Motor neuron (in vitro differentiated cells): ENCODE measurements at places on chromosomes 3 and 15. TPM values are rescaled to one million over a fixed set of nuclear protein-coding genes. Genes with fewer than 3 reads are reported as not detected.

TGM5 gene
- total RNA-seq = 0.10 TPM in 1 of 2 replicates, not detected in the other

STOML1 gene
- 12.5 and 13.8 TPM in 2 replicates for total RNA-seq

UROC1 gene
- 0.34 and 0.38 TPM in 2 replicates for total RNA-seq

RTP4 gene
- 0.28 and 0.49 TPM in 2 replicates for total RNA-seq

AADACL2 gene
- total RNA-seq = 2.8 and 3.0 TPM in 2 replicates

- no peak for ATAC-seq
These were observed 77.9 kb upstream of the SPRED1 start for GRCh38 chr15:38174691-38175090.

GRCh38 chr3:67569324-67569723 is 85.1 kb downstream of the SUCLG2 start:
- no peak for ATAC-seq

- ATAC-seq = no peak
These were observed 176.2 kb upstream of the TPM1 start for GRCh38 chr15:62866366-62866765.

DNA sequence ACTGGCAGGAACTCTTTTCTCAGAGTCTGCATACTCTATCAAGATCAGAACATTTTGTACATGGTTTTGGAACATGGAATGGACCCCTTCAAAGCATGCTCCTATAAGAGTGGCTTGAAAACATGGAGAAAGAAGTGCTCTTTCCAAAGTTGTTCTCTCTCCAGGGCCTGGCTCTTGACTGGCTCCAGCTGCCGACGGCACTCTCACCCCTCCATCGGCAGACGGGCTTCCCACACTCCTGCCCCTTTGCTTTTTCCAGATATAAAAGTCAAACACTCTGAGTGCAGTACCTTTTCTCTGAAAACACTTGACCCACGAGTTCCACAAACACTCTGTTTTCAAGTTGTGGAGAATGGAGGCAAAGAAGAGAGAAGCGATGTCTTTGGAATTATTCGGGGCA is 72.5 kb upstream of the ONECUT1 start:
- no peak for ATAC-seq

DNA sequence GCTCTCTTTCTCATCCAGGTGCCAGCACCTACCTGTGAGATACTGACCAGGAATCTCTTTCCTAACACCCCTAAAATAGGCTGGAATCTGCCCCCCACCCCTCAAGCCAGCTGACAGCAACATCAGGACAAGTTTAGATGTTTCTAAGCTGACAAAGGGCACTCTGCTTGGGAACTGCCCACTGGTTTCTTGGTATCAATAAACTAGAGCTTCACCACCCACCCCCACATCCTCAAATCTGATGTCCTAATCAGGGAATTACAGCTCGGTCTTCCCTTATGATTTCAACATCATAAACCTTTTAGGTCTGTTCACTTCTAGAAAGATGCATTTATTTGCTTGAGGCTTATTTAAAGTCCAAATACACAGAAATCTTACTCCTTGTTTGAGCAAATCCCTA is 34.7 kb downstream of the CEP19 start:
- no peak for ATAC-seq

GRCh38 chr3:150546226-150547044 is at the start of the genes EIF2A and SERP1:
Gene EIF2A, plus strand, starts transcription at chr3:150546787. Its CDS starts 16 bp downstream, at chr3:150546803.
Gene SERP1, minus strand, starts transcription at chr3:150546496. Its CDS starts 361 bp downstream, at chr3:150546135.
- ATAC-seq = peak; percentile 95

- ATAC-seq = no peak
These were observed 919.0 kb upstream of the ALCAM start for GRCh38 chr3:104447681-104448080.

DNA sequence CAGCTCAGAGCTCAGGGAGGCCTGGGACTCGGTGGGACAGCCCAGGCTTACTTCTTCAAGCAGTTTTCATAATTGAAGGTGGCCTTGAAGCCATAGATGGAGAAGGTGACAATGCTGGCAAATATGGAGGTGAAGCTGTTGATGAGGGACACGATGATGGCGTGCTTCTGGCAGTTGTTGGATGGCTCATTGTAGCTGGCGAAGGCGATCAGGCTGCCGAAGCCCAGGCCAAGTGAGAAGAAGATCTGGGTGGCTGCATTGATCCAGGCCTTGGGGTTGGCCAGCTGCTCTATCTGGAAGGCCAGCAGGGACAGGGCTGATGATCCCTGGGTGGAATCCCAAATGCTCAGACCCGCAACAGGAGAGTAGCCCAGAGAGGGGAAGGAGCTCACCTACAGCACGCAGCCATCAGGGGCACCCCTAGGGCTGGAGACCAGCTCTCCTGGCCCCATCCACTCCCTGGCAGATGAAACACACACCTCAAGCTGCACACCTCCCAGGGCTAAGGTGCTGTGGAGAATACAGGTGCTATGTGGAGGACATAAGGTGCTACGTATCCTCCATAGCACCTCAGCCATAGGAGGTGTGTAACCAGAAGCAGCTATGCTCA is 25.1 kb downstream of the SLC6A20 start:
- ATAC-seq = no peak

- peak; percentile 44 for ATAC-seq
These were observed 744 bp downstream of the ZNF619 start for GRCh38 chr3:40477666-40478065.

GRCh38 chr15:73647259-73648013 is 14.2 kb upstream of the NPTN start:
- no peak for ATAC-seq

- ATAC-seq = no peak
These were observed 33.5 kb downstream of the FAM174B start for GRCh38 chr15:92621972-92622533.

GRCh38 chr15:91603384-91604080 is 250.0 kb upstream of the SLCO3A1 start:
- peak; percentile 73 for ATAC-seq
